ENCODE measurements at places on chromosomes 1 and 21. TPM values are rescaled to one million over a fixed set of nuclear protein-coding genes. Genes with fewer than 3 reads are reported as not detected.

DNA sequence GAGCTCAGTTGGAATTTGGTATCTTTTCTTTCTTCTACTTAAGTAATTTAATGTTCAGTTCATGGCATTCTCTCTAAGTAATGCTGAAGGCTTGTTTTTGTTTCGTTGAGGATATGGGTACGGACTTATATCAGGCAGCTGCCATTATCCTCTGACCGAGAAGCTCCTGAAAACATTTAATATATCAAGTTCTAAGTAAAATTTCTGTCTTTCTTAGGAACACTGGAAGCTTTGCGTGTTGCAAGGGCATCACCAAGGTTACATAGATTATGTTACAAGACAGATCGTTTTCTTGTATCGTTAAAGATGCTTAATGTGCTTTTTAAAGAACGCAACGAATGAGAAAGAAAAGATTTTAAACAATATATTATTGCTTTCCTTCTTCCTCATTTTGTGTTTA lies 1.0 kb upstream of the GALNT2 start:
- DNase-seq = peak; percentile 21

GRCh38 chr21:39666681-39667315 lies 54.1 kb downstream of the B3GALT5 start:
- DNase-seq = no peak

- no peak for DNase-seq
Observed at GRCh38 chr1:41108696-41109275, 87.3 kb upstream of the SLFNL1 start.

Gene SELL
- total RNA-seq = not detected
